ENCODE measurements at places on chromosomes 1 and 21.

GRCh38 chr1:204104331-204105130, 31.6 kb downstream of the SOX13 start:
- peak overlapping the region; percentile 83 for H3K27ac ChIP-seq
- peak overlapping the region; percentile 76 for H3K4me3 ChIP-seq
- H3K4me1 ChIP-seq, result peaks cover 82% of the 10 kb centered on the region
- no peak for DNase-seq

- H3K4me1 ChIP-seq, result no peaks in the 10 kb centered on the region
- no peaks in the 10 kb centered on the region for H3K36me3 ChIP-seq
Observed at GRCh38 chr1:162087111-162087510, 17.6 kb downstream of the NOS1AP start.

DNA sequence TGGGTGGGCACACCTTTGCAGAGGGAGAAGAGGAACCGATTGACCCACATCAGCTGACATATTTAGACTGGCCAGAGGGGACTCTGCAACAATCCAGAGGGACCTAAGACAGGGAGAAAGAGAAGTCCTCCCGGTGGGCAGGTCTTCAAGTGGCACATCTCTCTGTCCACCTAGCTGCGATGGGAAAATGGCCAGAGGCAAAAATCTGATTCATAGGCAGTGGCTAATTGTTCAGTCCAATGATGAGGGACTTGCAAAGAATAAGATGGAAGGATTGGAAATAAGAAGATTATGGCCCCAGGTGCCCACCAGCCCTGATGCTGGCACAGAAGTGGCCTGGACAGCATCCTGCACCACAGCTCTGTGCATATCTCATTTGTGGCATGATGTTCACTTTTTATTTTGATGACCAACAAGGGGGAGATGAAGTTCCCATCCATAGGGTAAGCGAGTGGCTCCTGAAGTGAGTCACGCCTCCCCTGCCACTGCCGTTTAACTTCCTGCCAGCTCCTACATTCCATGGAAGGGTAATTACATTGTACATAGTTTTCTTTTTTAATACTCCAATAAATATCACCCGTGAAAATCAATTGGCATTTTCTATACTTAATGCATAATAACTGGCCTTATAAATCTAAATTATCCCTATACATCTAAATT, 659.6 kb downstream of the MATN1 start:
- peaks cover 6% of the 10 kb centered on the region for H3K27me3 ChIP-seq
- no peaks in the 10 kb centered on the region for H3K36me3 ChIP-seq
- H3K4me1 ChIP-seq, result no peaks in the 10 kb centered on the region
- H3K27ac ChIP-seq, result no peak overlapping the region
- no peak overlapping the region for H3K4me3 ChIP-seq

DNA sequence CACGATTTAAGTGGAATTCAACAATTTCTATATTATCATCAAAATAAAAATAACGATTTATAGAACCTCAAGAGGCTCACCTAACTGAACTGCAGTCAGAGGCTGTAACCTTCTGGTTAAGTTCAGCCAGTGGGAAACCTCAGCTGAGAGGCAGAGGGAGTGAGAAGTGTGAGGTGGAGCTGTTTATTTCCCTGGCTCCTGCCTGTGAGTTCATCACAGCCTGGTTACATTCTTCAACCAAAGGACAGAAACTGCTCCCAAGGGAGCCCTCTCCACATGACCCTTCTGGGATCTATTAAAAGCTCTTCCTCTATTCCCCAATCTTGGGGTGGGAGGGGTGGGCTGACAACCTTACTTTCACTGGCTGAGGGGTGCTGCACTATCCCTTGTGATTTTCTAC, 22.2 kb downstream of the DYNLT5 start:
- no peak for DNase-seq
- H3K27ac ChIP-seq, result no peak overlapping the region
- no peak overlapping the region for H3K4me3 ChIP-seq
- H3K36me3 ChIP-seq, result no peaks in the 10 kb centered on the region
- no peaks in the 10 kb centered on the region for H3K4me1 ChIP-seq

DNA sequence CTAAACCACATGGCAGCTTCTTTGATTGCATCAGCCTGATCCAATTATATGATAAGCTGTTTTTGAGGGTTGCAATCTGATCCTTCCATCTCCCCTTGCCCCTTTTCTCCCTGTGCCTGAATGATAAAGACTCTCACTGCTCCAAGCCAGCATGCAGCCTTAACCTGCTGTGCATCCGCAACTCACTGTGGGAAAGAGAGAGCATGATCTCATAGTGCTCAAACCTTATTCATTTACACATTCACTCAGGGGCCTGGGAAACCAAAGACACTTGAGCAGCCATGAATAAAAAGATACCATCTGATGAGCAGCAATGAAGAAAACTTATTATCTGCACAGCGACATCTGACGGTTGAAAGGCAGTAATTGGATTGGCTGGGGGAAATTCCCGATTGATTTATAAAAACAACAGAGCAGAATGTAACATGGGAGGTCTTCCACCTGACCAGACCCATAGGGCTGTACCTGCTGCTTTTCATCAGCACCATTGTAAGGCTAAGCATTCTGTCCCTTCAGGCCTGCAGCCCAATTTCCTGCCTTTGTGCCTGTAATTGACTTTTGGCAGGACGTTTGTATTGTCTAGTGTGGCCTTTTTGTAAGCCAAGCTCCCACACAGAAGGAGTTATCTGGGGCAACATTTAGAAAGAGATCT, 62.5 kb downstream of the KIAA0040 start:
- no peaks in the 10 kb centered on the region for H3K36me3 ChIP-seq
- no peak overlapping the region for H3K4me3 ChIP-seq
- no peak overlapping the region for H3K27ac ChIP-seq
- H3K4me1 ChIP-seq, result no peaks in the 10 kb centered on the region

DNA sequence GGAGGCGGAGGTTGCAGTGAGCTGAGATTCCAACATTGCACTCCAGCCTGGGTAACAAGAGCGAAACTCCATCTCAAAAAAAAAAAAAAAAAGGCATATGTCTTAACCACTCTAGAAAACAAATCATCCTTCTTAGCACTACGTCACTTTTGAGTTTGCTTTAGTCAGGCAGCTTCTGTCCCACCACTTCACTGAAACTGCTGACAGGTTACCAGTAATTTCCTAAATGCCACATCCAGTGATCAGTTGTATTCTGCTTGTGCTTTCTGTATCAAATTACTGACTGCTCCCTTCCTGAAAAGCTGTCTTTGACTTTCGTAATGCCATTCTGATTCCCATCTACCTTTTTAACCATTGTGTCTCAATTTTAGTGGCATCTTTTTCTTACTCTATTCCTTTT, 21.7 kb downstream of the RCOR3 start:
- H3K27me3 ChIP-seq, result no peaks in the 10 kb centered on the region
- DNase-seq, result no peak
- H3K36me3 ChIP-seq, result peaks cover 13% of the 10 kb centered on the region
- no peaks in the 10 kb centered on the region for H3K4me1 ChIP-seq

DNA sequence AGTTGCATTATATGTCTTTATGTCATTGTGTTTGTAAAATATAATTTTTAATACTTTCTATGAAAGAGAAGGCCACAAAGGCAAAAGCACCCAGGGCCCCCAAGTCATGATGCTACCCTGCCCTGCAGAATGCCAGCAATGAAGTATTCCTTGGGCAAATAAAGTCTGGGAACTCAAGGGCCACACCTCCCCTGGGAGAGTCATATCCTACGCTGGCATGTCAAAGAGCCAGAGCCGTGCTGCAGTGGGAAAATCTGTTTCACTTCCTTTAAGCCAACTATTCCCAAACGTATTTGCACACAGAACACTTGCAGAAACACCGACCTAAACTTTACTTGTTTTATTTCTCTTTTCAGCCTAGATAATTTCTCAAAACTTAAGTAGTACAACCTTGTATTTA, 98.4 kb upstream of the KAZN start:
- H3K4me1 ChIP-seq, result no peaks in the 10 kb centered on the region
- no peak for DNase-seq
- no peak overlapping the region for H3K27ac ChIP-seq
- peaks cover 8% of the 10 kb centered on the region for H3K27me3 ChIP-seq
- H3K4me3 ChIP-seq, result no peak overlapping the region

GRCh38 chr1:236129306-236129705, 13.0 kb upstream of the GPR137B start:
- peaks cover 12% of the 10 kb centered on the region for H3K27me3 ChIP-seq
- H3K27ac ChIP-seq, result no peak overlapping the region
- no peaks in the 10 kb centered on the region for H3K4me1 ChIP-seq
- H3K4me3 ChIP-seq, result no peak overlapping the region

All from immature natural killer cell (primary cell).